Mesenchymal stem cell (in vitro differentiated cells and primary cell): ENCODE measurements at places on chromosomes 12 and 14.

DNA sequence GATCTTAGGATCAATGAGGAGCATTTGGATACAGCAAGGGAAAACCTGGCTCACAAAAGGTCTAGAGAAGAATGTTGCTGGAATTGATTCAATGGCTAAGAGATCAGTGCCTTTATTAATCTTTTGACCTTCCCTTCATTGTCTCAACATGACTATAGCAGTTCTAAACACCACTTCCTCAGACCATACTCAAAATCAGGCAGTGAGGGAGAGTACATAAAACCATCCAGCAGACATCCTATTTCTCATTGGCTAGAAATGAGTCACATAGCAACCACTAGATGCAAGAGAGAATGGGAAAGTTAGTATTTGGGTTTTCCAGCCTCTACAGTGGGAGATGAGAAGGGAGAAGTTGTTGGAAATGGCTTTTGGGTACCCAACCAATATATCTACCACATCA lies 151.4 kb upstream of the NUDT4 start:
- no peak for DNase-seq

DNA sequence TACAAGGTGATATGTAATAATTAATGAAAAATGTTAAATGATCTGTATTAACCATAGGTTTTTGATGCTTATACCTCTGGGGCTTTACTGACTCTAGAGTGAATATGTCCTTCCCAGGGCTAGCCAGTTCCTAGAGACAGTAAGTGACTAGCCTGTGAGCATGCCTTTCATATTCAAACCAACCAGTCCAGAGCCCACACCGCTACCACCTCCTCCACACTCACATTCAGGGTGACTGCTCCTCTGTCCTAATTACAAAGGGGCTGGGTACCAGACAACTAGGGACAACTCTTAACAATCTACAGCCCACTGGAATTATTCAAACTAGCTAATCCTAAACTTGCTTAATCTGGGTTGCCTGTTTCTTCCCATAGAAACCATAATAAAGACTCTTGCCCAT lies 49.0 kb downstream of the RALGAPA1 start:
- DNase-seq, result no peak

GRCh38 chr14:64952598-64953309 lies 10.2 kb upstream of the GPX2 start:
- DNase-seq, result no peak

- DNase-seq, result no peak
Measured at GRCh38 chr12:54658306-54659264, 10.4 kb upstream of the DCD start.

DNA sequence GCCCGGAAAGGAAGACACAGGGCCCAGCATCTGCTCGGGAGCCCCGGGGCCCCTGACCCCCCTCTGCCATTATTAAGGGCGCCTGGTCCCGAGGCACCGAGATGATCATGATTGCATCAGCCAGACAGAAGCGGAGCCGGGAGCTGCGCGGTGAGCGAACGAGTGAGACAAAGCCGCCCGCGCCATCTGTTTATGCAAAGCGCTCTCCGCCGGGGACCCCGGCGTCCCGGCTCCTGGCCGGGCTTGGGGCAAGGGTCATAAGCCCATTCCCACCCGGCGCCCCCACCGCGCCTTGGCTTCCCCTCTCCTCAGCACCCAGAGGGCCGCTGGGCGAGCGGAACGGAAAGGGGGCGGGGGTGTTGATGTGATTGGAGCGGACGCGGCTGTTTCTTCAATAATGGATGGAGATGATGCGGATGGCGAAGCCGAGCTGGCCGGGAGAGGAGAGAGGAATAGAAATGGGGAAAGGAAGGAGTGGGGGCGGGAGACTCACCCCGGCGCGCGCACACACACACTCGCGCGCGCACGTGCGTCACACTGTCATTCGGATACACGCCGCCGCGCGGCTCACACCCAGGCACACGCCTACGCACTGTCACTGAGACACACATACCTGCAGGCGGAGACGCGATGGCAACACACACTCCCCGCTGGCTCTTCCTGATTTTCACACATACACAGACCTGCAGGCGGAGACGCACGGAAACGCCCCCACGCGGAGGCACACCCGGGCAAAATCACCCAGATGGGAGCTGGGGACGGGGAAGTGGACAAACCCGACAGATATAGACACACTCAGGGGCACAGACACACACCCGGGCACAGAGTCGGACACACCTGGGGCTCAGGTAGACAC lies 10.7 kb downstream of the STAC3 start:
- DNase-seq, result peak; percentile 68

DNA sequence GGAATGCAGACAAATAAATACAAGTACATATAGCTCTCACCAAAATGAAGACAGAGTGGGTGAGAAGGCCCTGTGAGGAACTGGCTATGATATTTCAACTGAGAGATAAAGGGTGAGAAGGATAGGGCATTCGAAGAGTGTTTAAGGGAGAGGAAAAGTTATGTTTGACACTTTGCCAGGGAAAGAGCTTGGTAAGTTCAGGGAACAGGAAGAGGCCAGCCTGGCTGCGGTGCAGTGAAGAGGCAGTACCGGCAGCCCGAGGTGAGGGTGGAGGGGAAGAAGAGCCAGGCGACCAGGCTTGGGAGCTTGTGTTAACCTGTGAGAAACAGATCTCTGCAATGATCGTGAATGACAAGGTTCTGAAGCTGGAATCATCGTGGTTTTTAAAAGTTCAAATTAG lies 84.7 kb upstream of the RFX4 start:
- DNase-seq, result no peak

- no peak for DNase-seq
Measured at GRCh38 chr12:49612210-49612609, 6.8 kb upstream of the FAM186B start.

- no peak for DNase-seq
Measured at GRCh38 chr14:89740241-89740640, 214.3 kb downstream of the EFCAB11 start.

DNA sequence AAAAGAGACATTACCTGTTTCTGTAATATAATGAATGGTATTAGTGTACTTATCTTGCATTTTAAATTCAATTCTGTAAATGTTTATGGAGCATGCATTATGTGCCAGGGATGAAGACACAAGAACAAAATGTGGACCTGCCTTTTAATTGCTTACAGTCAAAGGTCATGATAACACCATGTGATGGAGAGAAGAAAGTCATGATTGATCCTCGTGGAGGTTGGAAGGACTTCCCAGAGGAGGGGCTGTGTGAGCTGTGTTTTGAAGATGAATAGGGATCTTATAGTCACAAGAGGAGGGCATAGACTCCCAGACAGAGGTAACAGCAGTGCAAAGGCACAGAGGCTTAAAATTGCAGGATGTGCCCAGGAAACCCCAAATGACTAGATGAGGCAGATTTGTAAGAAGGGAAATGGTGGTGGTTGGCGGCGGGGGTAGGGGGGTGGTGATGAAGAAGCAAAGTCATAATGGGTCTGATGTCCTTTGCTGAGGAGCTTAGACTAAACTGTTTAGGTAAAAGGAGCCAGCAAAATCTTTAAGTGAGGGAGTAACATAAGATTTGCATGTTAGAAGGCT lies 151.5 kb downstream of the PRKCH start:
- peak; percentile 50 for DNase-seq

- no peak for DNase-seq
Measured at GRCh38 chr14:23627961-23628360, 8.2 kb upstream of the DHRS2 start.

- DNase-seq, result no peak
Measured at GRCh38 chr14:64944041-64944440, 1.5 kb upstream of the GPX2 start.

- no peak for DNase-seq
Measured at GRCh38 chr14:78254911-78255461, 84.8 kb downstream of the NRXN3 start.

GRCh38 chr12:115020091-115020490 lies 336.1 kb upstream of the TBX3 start:
- DNase-seq, result no peak

DNA sequence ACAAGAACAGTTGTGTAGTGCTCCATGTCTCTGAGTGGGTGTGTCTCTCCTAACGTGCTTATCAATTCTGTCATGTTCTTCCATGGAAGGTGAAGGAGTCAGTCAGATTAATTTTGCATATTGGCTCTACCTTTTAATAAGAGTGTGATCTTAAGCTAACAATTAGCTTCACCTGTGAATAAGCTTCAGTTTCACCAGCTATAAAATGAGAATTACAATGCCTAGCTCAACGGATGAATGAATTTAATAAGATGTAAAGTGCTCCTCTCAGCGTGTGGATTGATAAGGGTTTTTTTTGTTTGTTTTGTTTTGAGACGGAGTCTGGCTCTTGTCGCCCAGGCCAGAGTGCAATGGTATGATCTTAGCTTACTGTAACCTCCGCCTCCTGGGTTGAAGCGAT lies 32.7 kb downstream of the CCDC175 start:
- DNase-seq, result no peak

GRCh38 chr14:75307700-75308379 lies 29.2 kb downstream of the FOS start:
- DNase-seq, result peak; percentile 79

- no peak for DNase-seq
Measured at GRCh38 chr12:25800101-25800500, 158.4 kb upstream of the RASSF8 start.

GRCh38 chr12:128942960-128943477 lies 89.7 kb downstream of the GLT1D1 start:
- DNase-seq, result no peak

GRCh38 chr12:106644335-106645073 lies 61.7 kb downstream of the RFX4 start:
- no peak for DNase-seq

GRCh38 chr12:12442548-12443071 lies 85.7 kb downstream of the BORCS5 start:
- peak; percentile 83 for DNase-seq

DNA sequence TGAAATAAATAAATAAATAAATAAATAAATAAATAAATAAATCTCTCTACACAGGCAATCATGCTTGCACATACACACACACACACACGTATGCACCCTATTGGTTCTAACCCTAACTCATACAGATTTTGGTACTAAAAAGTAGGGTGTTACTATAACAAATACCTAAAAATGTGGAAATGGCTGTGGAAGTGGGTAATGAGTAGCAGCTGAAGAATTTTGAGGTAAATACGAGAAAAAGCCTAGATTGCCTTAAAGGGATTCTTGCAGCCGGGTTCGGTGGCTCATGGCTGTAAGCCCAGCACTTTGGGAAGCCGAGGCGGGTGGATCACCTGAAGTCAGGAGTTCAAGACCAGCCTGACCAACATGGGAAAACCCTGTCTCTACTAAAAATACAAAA lies 15.7 kb upstream of the SLC2A3 start:
- DNase-seq, result no peak

DNA sequence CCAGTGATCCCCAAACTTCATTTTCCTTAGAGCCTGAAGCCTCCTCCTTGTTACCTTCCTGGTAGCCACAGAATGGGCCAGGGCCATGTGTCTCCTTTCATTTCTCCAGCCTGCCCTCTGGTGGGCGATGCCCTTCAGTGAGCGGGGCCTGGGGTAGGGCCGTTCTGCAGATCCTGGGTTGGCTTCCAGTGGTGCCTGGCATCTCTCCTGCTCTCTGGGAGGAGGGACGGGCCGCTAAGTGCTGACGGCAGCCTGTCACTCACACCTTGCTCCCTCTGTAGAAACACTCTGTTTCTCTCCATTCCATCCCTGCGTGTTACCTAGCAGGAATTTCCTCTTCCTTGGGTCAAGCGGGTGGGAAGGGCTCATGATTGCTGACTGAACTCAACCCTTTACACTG lies 232.1 kb downstream of the CACNA1C start:
- DNase-seq, result peak; percentile 72

- DNase-seq, result no peak
Measured at GRCh38 chr14:96205978-96206360, 1.3 kb downstream of the BDKRB2 start.

GRCh38 chr12:67274186-67274585 lies 5.0 kb downstream of the CAND1 start:
- DNase-seq, result no peak

GRCh38 chr14:21791749-21792148 lies 118.1 kb upstream of the OR4E1 start:
- DNase-seq, result no peak

- DNase-seq, result peak; percentile 59
Measured at GRCh38 chr12:114625294-114625851, 58.6 kb downstream of the TBX3 start.

- DNase-seq, result no peak
Measured at GRCh38 chr14:105857826-105858675, 331.7 kb downstream of the TMEM121 start.

- no peak for DNase-seq
Measured at GRCh38 chr12:5900533-5901205, 44.4 kb downstream of the ANO2 start.

GRCh38 chr12:2613326-2614073 lies 181.3 kb upstream of the FKBP4 start:
- peak; percentile 97 for DNase-seq

GRCh38 chr12:26870491-26871419 lies 37.8 kb upstream of the ITPR2 start:
- peak; percentile 29 for DNase-seq

DNA sequence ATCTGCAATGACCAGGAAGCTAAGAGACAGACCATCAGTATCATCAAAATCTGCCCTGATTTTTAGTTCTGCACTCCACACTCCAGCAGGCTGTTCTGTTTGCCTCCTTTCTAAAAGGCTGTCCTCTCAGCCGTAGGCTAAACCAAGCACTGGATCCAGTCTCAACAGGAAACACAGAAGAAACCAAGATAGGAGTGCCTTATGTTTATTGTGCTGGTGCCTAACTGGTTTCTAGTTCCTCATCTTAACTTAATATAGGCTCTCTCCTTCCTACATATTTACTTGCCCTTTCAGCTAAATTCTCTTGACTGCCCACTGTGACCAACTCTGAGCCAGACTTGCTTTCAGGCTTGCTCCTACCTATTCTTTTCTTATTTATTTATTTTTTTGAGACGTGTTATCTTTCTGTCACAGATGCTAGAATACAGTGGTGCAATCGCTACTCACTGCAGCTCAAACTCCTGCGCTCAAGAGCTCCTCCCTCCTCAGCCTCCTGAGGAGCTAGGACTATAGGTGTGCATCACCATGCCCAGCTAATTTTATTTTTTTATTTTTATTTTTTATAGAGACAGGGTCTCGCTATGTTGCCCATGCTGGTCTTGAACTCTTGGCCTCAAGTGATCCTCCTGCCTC lies 30.8 kb downstream of the GALNT4 start:
- DNase-seq, result no peak

GRCh38 chr12:24482882-24483604 lies 465.9 kb downstream of the BCAT1 start:
- DNase-seq, result no peak

DNA sequence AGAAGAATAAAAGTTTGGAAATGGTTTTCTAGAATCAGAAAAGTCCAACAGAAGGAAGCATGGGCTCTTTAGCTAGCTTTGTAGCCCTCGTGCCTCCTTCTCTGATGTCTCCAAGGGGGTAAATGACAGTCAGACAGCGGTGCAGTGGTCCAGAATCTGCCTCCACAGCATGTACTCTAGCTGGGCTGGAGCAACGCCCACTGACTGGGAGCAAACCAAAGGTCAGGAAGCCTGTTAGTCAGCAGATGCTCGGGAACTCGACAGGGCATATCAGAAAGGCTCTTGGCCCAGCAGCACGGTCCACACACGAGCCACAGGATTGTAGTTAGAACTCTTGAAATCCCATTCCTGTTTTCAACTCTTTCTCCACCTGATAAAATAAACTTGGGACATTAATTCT lies 164.3 kb downstream of the GRIN2B start:
- DNase-seq, result no peak

GRCh38 chr12:44827832-44828438 lies 48.2 kb downstream of the NELL2 start:
- no peak for DNase-seq
